NCI-H1092 treated with DMSO at 0.1 percent for 48 hours (cell line): ENCODE measurements at places on chromosomes 7 and 10.
A peak's percentile ranks its signal among the peaks of the same experiment; 100 is the strongest.

DNA sequence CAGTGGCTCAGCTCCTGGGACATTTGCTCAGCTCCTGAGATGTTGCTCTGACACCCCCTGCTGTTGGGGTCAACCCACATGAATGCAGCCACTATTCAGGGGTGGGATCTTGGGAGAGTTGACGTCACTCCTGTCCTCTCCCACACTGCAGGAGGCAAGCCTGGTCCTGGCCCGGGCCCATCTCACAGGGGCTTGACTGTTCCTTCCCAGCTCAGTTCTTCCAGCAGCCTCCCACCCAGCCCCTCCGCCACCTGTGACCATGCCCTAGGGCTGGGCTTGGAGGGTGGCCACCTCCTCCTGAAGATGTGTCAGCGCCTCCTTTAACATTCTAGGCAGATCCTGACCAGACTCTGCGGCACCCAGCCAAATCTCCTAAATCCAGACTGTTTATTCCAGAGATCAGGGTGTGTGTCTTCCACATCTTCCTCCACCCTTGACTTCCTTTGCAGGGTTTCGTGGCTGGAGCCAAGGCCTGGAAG lies 19.1 kb upstream of the OPALIN start:
- no peak for DNase-seq

DNA sequence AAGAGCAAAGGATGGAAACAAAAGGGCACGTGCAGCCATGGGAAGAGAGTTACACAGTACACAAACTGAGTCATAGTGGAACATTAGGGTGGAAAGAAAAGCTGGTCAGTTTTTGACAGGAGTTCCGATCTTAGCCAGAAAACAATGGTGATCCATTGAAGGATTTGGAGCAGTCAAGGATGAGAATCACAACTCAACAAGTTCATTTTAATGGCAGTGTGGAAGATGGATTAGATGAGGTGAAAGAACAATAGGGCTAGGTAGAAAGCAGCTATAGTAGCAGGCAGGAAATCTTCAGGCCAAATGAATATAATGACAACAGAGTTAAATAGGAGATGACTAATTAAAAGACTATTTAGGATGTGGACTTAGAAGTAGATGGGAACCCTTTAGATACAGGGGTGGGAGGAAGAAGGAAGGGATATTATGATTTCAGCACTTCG lies 136.3 kb downstream of the DOCK4 start:
- no peak for DNase-seq

DNA sequence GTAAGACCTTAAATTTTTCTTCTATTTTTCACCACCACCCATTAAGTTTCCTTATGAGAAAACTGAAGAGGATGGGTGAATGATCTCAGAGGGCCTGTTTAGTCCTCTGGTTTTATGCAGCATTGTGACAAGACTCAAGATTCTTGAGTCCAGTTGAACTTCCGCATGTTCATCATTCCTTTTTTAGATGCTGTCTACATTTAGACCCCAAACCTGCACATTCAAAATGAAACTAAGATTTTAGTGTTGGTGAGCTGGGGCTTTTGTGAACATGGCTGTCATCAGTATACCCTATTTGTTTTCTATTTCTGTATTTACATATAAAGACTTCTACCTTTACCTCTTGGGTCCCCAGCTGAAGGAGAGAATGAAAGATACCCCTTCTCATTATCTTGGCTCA lies 31.1 kb downstream of the NET1 start:
- DNase-seq, result no peak

DNA sequence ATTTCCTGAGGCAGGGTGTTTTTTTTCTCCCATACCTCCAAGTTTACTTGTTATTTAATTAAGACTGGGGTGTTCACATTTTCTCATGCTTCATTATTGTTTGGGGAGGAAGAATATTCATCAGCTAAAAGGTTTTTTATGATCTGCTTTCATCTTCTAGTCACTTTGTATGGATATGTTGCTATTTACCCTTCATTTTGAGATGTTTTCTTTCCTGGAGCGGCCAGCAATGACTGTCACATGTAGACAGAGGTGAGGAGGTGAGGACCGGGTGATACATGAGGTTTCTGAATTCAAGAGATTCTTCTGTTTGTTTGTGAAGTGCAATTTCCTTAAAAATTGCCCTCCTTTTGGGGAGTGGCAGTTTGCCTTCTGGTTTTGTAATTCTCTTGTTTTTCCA lies 261.8 kb upstream of the BMPER start:
- DNase-seq, result no peak

DNA sequence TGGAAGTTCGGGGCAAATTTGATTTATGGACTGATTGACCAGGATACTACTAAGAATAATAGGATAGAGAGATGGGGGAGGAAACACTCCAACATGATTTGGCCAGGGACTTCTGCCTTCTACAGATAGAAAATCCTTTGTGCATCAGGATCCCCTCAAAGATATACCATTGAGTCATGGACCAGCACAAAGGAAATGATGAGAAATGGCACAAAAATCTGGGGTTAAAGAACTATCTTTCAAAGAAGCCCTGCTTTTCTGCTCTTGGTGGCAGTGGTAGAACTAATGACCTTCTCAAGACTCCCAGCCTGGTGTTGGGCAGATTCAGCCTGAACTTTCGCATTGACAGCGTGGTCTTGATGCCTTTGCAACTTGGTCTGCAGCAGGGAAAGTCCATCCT lies 27.6 kb upstream of the LAMB1 start:
- DNase-seq, result no peak

DNA sequence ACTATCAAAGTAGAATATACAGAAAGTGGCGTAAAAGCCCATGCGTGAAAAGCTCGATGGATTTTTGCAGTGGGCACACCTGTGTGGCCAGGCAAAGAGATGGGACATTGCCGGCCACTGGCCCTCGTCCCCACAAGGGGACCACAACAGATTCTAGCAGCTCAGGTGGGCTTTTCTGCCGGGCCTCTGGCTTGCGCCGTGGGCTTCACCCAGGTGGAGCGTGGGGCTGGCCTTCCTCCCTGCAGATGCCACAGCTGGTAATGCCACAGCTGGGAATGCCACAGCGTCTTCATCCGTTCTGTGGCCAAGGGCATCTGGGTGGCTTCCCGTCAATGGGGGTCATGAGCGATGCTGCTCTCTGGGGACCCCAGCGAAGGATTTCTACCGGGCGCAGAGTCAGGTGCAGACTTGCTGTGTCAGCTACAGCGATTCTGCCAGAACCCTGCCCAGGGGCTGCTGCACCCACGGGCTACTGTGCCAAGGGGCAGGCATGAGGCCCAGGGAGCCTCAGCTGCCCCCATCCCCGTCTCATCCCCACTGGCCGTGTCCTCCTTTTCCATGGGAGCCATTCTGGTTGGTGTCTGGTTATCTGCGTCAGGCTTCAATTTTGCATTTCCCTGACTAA lies 52.5 kb upstream of the NKX6-2 start:
- DNase-seq, result no peak

- no peak for DNase-seq
Measured at GRCh38 chr10:77410523-77410922, 227.1 kb downstream of the KCNMA1 start.

- no peak for DNase-seq
Measured at GRCh38 chr10:129933456-129934092, 30.5 kb downstream of the EBF3 start.

GRCh38 chr7:65448816-65449504 lies 75.3 kb downstream of the ZNF92 start:
- no peak for DNase-seq

DNA sequence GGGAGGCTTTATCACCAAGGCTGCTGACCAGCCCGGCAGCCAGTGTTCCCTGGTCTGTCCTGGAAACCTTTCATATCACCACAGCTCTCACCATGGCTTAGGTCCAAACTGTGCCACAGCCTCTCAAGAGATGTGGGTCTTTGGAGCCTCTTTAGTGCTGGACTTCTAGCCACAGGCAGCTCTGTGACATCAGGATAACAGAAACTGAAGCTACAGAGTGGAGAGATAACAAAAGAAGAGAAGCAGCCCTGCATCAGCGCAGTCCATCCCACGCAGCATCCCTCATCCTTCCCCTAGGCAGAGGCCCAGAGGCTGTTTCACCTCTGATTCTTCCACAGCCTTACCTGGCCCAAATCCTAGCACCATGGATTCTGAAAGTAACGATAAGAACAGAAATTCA lies 187.9 kb upstream of the KMT2E start:
- DNase-seq, result no peak

DNA sequence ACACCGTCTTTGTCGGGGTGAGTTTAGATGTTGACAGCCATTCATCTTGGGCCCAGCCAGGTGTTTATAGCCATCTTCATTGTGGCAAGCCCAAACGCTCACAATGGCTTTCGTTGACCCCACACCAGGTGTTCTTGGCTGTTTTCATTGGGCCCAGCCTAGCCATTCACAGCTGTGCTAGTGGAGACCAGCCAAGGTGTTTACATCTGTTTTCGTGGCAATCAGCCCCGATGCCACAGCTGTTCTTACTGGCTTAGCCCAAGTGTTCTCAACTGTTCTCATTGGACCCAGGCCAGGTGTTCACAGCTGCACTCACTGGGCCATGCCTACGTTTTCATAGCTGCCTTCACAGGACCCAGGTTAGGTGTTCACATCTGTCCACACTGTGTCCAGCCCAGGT lies 7.7 kb downstream of the FRG2B start:
- DNase-seq, result no peak

DNA sequence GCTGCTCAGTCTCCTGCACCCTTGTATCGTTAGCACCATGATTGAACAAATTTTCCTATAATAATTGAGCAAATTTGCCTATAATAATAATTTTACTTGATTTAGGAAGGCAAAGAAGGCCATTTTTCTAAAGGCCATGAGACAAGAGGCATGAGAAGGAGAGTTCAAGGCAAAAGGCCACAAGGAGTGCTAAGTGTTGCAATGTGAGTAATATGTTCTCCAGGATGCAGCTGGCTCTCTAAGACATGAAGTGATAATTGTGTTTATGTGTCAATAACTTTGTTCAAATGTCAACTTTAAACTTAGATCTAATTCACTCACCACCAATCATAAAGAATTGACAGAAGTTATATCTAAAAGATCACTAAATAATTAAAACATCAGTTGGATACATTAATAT lies 53.8 kb downstream of the SGCE start:
- no peak for DNase-seq

DNA sequence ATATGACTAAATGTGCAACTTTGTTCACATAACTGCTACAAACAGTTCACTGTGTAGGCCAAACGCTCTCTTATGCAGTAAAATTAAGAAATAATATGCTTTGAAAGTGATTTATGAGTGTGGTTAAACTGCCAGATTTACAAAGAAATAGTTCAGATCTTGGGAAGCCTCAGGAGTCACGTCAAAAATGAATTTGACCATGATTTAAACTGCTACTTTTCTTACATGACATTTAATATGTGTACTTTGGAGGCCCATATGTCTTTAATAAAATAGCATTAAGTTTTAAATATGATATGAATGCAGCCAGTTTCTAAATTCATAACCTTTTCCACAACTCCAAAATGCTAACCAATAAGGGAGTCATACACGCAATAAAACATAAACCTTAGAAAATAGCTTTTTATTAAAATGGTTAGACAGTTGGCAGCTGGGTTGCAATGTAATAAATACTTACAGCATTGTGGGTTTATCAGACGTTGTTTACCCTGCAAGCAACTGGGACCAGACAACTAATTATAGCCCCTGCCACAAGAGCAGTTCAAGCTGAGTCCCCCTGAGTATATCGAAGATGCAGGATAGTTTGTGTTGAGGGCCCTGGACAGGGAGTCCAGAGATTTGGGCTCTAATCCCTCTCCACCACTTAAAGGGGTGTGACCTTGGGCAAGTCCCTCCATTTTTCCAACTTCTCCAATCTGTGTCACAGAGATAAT lies 640.4 kb downstream of the LRMDA start:
- no peak for DNase-seq

DNA sequence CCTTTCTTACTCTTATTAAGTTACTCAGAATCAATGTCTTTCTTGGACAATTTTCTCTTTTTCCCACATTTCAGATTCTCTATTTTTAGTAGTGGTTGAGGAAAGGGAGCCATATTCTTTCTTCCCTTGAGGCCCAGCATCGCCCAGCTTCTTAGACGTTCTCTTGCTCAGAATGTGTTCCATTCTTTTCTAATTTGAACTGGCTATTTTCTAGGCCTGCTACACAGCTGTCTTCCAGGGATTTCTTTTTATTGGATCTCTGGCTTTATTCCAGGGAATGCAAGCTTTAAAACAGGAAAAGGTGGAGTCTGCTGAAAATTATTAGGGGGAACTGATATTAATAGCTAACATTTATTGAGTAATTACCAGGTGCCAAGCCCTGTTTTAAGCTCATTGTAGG lies 58.3 kb downstream of the WIPF3 start:
- DNase-seq, result no peak

- no peak for DNase-seq
Measured at GRCh38 chr7:112616295-112616694, 135.5 kb downstream of the LSMEM1 start.

GRCh38 chr10:66180581-66181318 lies 745.1 kb upstream of the LRRTM3 start:
- DNase-seq, result peak; percentile 19

DNA sequence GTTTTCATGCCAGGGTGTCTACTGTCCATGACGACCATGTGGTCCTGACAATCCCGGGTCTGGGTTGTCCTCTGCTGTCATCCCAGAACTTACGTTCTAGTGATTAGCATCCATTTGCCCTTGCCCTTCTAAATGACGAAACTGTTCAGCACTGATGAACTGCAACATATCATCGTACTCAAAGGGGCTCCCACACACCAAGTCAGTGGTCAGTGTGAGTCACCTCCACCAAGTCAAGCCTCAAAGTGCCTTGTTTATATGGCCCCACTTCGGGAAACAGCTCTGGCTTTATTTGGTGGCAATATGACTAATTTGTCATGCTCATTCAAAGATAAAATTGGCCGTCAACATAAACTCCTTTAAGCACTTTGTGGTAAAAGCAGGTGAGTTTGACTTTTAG lies 110.7 kb downstream of the FRMD4A start:
- no peak for DNase-seq

GRCh38 chr7:148276314-148277041 lies 314.1 kb upstream of the C7orf33 start:
- no peak for DNase-seq

- no peak for DNase-seq
Measured at GRCh38 chr7:151436446-151437158, 3.3 kb downstream of the CRYGN start.

GRCh38 chr7:105337529-105337928 lies 51.2 kb downstream of the SRPK2 start:
- no peak for DNase-seq

GRCh38 chr10:110620398-110620719 lies 23.8 kb upstream of the RBM20 start:
- no peak for DNase-seq

DNA sequence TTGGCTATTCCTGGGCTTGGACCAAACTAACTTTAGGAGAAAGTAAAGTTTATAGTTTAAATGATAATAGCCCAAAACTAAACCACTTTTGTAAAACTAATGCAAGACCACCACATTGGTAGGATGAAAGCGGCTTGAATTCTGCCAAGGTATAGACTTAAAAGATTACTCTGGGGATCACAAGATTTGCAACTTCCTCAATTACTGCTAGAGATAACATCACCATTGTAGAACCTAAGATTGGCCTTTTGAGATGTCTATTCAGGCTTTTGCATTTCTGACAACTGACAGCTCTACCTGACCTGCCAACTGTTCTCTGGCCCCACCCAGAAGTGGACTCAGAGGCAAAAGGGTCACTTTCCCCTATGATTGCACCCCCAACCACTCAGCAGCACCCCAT lies 162.4 kb downstream of the TNS3 start:
- no peak for DNase-seq
